ENCODE measurements at places on chromosomes 2 and 18.

GRCh38 chr2:127429291-127429690, 11.1 kb downstream of the PROC start:
- no peak for DNase-seq

- no peak for DNase-seq
Measured at GRCh38 chr2:20614201-20615067, 36.5 kb downstream of the HS1BP3 start.

DNA sequence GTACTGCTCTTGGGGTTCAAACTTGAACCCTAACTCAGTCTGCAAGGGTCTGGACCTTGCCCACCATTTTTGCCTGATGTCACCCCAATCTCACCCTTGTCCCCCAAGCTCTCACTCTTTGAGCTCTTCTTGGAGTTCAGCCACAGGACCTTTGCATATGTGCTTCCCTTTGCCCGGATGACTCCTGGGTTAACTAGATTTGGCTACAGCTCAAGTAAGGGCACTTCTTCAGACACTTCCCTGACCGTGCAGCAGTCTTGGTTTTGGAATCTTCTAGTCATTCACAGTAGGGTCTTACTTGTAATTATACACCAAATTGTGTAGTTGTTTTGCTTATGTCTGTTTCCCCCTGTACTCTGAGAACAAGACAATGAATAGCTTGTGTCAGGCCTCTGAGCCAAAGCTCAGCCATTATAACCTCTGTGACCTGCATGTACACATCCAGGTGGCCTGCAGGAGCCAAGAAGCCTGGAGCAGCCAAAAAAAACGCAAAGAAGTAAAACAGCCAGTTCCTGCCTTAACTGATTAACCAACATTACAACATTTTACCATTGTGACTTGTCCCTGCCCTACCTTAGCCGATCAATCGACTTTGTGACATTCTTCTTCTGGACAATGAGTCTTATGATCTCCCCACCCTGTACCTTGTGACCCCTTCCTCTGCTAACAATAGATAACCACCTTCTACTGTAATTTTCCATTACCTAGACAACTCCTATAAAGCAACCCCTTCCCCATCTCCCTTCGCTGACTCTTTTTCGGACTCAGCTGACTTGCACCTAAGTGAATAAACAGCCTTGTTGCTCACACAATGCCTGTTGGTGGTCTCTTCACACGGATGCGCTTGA, 1.0 kb upstream of the MOGAT1 start:
- DNase-seq, result no peak

GRCh38 chr18:45136381-45137086, 455.8 kb downstream of the SETBP1 start:
- no peak for DNase-seq

- no peak for DNase-seq
Measured at GRCh38 chr2:6518361-6518760, 347.3 kb downstream of the CMPK2 start.

- DNase-seq, result no peak
Measured at GRCh38 chr18:58520969-58521368, 107.9 kb downstream of the ALPK2 start.

GRCh38 chr2:10535703-10536102, 87.6 kb upstream of the ODC1 start:
- no peak for DNase-seq

- no peak for DNase-seq
Measured at GRCh38 chr2:162053808-162054155, 20.2 kb downstream of the DPP4 start.

GRCh38 chr18:57664568-57665165, 43.0 kb upstream of the NARS1 start:
- no peak for DNase-seq

DNA sequence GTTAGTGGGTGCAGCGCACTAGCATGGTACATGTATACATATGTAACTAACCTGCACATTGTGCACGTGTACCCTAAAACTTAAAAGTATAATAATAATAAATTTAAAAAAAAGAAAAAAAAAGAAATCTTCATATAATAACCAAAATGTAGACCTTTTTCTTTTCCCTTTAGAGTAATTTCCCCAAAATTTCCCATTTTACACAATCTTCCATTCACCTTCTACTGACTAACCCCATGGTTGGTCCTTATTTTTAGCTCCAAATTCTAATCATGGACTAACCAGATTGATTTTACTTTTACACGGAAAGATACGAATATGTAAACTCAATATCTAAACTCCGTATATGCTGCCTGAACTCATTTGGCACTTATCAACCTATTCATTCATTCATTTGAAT, 7.7 kb downstream of the KCTD18 start:
- no peak for DNase-seq

DNA sequence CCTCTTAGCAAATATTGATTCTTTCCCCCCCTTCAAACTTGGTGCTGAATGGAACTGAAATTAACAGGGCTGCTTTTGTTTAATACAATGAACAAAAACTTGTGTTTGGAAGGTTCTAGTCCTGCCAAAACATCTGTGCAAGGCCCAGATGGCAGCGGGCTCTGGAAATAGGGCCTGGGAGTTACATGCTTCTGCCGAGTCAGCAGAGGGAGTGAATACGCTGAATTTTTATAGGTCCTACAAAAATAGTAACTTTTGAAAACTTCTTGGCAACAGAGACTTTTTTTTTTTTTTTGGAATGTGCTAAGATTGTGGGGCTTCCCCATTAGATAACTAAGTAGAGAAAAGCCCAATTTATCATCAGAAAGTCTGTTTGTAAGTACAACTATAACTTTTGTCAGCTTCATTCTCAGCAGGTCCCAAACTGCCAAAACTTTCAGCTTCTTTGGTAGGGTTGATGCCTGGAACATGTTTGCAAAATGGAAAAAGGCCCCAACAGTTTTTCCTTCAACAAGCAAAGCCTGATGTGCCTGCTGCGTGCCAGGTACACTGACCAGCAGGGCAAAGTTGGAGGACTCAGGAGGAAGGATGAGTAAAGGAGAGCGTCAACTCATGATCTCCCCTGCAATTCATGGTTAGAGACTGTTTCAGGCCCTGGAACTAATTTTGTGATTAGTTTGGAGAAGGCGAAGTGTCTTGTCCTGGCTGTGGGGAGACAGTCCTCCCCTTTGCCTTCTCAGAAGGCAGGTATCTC, 45.1 kb upstream of the HDAC4 start:
- no peak for DNase-seq

DNA sequence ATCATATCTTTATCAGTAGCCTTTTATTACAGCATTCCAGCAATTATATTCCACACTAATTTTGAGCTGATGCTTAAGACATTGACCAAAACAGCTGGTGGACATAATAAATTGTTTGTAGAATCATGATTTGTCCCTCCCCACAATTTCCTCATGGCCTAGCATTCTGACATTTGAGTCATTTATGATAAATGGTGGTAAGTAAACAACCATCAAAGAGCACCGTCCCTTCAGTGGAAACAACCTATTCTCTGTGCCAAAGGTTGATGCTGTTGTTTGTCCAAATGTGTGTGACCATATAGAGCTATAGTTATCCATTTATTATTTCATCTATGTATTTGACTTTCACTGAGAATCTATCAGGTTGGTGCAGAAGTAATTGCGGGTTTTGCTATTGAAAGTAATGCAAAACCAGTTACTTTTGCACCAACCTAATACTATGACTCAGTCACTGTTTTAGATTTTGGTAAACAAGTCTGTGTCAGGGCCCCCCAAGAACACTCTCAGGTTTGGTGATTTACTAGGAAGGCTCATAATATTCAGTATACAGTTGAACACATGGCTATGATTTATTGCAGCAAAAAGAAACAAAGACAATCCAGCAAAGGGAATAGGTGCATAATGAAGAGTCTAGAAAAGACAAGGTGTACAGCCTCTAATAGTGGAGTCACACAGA, 608.7 kb upstream of the REG3G start:
- DNase-seq, result no peak

GRCh38 chr2:46387886-46388515, 90.8 kb downstream of the EPAS1 start:
- no peak for DNase-seq

DNA sequence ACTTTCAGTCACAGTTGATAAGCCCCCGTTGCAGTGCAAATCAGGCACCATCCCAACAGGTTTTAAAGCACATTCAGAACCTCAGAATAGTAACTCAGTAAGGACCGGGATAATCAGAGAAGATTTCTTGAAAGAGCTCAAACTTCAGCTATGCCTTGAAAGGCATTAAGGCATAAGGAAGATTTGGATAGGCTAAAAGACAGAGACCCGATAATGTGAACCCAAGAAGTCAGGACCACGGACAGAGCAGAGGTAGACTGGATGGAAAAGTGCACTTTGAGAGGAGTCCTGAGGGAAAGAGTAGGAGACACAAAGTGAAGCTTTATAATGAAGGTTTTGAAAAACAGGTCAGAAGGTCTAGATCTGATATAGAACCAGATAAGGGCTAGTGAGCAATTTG, 36.9 kb upstream of the KLF7 start:
- no peak for DNase-seq

- DNase-seq, result no peak
Measured at GRCh38 chr2:118654945-118655344, 192.5 kb downstream of the EN1 start.

DNA sequence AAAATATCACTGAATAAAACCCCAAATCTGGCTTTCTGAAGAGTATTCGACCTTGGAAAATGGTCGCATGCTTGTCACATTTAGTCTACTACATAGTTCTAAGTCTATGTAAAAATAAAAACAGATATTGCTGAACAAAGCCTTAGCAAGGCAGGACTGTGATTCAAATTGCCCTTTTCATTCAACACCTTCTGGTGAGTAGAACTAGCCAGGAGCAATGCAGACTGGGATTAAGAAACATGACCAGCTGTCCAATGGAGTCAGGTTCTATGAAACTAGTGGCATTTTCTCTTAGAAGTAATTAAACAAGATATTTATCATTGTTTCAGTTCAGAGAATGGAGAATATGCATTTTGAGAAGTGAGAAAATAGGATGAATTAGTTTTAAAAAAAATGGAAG, 1260.5 kb upstream of the ACVR2A start:
- no peak for DNase-seq

GRCh38 chr18:54805571-54806334, 22.5 kb upstream of the RAB27B start:
- no peak for DNase-seq

DNA sequence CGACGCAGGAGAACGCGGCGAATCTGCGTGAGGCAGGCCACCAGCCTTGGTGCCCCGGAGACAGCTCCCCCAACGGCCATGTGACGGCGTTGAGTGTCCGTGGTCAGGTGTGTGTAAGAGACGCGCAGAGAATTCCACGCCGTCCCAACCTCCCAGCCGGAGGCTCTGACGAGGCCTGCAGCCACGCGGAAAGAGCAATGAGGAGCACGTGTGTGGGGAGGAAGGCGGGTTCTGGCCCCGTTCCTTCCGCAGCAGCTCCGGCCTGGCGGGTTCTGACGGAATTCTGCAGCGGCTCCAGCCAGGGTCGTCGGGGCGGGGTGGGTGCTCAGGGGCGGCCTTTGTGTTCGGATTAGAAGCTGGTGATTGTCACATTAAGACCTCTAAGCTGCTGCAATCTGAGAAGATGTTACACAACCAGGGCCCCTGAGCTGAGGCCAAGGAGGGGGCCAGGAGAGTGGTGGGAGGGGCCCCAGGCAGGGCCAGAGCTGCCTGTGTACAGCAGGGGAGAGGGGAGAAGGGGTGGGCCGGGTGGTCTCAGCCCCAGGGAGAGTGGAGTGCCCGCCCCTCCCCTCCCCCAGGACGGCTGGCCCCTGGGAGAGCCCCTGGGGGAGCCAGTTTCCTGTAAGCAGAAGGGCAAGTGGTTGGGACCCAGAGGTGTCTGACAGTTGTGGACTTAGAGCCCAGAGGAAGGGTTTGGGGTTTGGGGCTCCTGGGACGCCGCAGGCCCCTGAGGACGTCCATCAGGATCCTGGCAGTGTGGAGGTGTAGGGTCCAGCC, 5.1 kb upstream of the GAL3ST2 start:
- DNase-seq, result no peak

DNA sequence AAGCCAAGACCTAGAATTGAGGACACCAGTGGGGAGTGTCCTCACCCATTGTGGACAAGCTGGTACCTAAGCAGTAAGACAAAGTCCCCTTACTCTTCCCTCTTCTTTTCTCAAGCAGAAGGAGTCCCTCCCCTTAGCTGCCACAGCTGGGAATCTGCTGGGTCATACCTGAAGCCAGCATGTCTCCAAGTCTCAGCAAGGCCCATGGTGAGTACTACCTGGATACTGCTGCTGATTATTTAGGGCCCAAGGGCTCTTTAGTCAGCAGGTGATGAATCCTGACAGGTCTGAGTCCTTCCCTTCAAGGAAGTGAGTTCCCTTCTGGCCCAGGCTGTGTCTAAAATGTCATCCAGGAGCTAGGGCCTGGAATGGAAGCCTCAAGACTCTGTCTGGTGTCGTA, 198.6 kb upstream of the STK17B start:
- DNase-seq, result no peak

DNA sequence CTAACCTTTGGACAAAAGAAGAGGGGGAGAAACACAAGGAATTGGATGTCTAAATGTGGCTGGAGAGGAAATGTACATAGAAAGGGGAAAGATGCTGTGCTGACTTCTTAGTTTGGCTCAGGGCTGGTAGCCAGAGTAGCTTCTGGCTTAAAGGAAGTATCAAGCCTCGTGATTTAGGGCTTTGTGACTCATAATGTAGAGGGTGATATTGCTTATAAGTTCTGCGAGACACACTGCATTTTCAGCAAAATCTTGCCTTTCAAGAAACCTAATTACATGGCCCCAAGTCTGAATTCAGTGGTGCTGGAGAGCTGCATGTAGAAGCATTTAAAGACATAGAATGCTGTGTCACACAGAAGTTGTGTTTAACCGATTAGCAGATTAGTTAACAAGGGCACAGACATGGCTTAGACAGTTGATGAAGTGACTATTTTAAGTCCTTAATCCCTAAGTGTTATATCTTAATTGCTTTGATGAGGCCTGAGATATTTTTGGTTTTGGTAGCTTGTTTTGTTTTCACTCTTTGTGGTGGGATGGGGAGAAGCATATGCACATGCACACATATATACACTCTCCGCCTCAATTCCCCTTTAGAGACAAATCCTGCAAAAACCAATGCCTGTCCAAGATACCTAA, 66.4 kb downstream of the EPAS1 start:
- no peak for DNase-seq

DNA sequence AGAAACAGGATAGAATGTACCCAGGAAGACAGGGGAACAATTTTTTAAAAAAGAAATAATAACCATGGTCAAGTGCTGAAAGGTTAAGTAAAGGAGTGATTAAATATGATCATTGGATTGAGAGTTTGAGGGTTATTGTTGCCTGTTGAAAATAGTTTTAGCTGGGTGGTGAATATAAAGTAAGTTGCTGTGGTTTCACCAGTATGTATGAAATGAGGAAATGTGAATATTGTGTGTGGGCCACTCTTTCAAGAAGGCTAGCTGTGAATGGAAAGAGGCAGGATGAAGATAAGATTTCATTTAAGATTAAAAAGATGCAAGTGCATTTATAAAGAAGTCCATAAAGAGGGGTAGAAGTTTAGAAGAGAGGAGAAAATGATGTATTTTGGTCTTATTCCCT, 53.8 kb downstream of the GULP1 start:
- DNase-seq, result no peak

DNA sequence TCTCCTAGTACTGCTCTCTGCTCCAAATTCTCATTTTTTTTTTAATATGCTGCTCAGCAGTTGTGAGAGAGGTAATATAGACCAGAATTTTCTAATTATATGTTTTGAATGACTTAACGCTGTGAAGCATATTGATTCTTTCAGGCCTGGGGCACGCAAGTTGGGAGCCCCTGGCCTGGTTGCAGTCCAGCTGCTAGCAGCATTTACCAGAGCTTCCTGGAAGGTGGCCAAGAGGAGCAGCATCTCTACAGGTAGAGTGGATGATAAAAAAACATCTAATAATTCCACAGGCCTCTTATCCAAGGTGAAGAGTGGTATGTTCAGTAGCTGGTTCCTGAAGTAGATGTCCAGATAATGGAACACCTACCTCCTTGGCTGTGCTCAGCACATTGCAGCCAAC, 7.3 kb upstream of the UGP2 start:
- DNase-seq, result no peak

Measured in stimulated activated CD4-positive, alpha-beta T cell treated with anti-CD3 and anti-CD28 coated beads, Interleukin-4, amount 100 ng/mL, for 48 hours (primary cell).